ENCODE measurements at places on chromosomes 2 and 18.

GRCh38 chr2:231523451-231524285, 6.6 kb downstream of the NMUR1 start:
- no peak for DNase-seq

DNA sequence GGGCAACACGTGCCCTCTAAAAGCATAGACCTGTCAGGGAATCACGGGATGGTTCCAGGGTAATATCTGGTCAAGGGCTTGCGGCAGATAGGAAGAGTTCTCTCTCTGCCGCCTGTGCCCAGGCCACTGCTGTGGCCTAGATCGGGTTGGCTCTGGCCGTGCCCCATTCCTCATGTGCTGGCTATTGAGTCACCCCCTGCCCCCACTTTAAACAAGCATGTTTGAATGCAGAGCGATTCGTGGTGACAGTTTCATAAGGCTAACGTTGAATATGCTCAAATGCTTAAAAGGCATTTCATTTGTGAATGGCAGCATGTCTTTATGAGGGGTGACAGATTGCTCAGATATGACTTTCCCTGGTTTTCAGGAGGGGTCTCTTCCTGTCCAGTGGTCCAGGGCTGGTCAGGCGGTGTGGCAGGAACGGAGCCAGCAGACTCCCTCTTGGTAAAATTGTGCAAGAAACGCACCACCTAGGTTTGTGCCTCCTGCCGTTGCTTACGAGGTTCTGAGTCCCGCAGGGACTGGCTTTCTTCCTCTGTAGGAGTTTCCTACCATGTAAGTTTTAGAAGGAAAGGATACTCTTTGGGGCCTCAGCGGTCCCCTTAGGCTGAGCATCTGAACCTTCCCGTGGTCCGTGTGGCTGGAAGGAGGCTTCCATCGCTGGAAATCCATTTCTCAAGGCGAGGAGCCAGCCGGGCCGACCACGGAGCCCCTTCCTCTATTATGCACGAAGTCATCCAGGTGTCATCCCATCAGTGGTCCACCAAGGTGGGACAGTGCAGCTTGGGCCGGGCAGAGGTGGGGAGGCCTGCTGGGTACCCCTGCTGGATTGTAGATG, 50.2 kb downstream of the AGAP1 start:
- DNase-seq = no peak

DNA sequence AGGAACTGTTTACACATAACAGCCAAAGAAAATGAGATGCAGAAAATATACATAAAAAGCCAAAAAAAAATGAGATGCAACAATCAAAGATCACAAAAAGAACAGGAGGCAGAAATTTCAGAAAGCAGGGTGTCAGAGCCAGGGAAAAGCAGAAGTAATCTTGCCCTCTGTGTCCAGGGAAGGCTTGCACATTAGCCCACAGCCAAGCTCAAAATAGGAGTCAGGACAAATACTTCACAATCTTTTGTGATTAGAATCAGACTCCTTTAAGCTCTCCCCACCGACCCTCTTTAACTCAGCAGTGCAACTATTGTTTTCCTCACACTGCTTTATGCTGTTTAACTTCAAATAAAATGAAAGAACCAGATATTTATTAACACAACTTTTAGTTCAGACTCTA, 34.6 kb downstream of the IAH1 start:
- DNase-seq = no peak

GRCh38 chr2:99988599-99988998, 153.8 kb downstream of the AFF3 start:
- no peak for DNase-seq

DNA sequence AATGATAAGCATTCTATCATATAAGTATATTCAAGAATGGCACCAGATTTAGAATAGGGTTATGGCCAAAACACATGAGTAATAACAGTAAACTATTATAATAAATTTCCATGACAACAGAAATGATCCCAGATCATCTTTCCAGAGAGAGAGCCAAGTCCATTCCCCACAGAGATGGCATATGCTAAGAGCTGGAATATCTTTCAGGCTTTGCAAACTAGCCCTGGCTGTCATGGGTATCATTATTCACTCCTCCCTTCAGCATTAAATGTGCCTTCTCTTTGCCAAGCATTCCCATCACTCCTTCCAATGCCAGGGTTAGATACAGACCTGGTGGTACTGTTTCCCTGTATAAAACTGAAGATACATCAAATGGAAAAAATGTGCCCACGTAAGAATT, 10.9 kb downstream of the FEZ2 start:
- DNase-seq = no peak

DNA sequence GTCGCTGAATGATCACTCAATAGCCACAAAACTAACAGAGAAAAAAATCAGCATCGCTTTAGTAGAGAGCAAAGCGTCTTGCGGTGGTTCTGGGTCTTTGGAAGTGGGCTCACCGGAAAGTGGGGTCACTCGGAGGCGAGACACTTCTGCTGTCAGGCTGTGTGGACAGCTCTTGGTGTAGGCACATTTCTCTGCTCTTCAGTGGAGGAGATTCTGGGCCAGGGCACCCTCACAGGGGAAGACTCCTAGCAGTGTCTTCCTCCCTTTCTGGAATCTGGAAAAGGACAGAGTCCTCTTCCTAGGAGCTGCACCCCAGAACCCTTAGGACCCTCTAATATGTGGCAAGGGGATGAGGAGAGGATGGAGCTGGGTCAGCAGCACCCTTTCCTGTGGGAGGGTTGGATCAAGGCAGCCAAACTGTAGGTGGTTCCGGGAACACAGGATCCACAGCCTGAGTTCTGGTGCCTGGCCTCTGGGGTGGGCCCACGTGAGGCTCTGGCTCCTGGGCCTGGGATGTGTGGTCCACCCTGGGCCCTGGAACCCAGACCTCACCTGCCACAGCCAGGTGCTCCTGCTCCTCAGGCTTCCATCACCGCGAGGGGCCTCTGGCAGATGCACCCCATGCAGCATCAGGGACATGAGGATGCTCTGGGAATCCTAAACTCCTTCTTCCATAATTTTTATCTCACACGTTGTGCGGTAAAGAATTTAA, 25.1 kb downstream of the GPR35 start:
- DNase-seq = no peak

GRCh38 chr2:65122313-65122712, 7.6 kb downstream of the RAB1A start:
- no peak for DNase-seq

Measured in stimulated activated CD4-positive, alpha-beta T cell treated with anti-CD3 and anti-CD28 coated beads, TNF-alpha, amount 100 ng/mL, for 48 hours (primary cell).